DND-41 (cell line): ENCODE measurements at places on chromosomes 7 and 10.
A peak's percentile ranks its signal among the peaks of the same experiment; 100 is the strongest.

DNA sequence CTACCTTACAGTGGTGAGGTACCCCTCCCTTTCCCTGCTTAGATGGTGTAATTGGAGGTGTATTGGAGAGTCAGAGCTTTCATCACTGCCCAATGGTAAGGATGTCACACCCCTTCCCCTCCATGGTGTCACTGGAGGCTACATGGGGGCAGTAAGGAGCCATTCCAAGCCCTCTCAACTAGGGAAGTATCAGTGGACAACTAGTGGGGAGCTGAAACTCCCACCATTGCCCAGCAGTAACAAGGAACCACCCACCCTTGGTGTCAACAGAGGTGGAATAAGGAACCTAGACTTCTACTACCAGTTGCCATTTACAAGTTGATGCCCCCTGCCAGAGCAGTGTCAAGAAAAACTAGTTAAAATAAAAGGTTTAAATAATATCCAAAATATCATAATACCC lies 2.8 kb upstream of the HIBADH start:
- no peak for DNase-seq

GRCh38 chr7:143172354-143172753 lies 10.9 kb upstream of the TAS2R39 start:
- DNase-seq, result no peak

- no peak for DNase-seq
These were observed 249.8 kb downstream of the ARHGAP12 start for GRCh38 chr10:31678575-31679516.

DNA sequence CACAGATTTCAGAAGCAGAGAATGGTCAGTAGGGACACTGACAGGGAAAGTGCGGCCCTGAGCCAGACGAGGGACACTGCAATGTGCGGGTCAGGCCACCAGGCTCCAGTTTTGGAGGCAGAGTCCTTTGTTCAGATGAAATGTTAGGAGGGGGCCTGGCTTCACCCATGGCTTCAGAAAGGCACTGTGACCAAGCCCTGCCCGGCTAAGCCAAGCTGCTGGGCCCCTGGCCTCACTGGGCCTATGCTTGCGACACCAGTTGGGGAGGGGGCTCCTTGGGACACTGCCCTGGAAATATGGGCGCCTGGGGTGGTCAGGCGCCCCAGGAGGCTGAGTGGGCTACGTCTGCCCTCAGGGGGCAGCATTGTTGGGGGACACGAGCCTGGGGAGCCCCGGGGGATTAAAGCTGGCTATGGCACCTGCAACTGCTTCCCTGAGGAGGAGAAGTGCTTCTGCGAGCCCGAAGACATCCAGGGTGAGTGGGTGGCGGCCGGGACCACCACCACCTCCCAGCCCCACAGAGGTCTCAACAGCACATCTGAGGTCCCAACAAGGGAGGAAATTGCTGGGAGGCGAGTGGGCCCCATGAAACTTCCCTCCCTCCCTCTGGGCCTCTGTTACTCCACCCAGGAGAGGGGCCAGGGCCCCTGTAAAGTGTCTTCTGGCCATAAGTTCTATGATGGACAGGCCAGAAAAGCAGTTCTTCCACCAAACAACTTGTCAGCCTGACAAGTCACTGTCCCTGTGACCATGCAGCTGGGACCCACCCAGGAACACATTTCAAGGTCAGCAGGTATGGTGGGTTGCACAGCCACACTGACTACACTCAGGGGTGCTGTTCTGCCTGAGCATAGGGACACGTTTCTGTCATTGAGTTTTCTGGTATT lies 24.8 kb upstream of the CSGALNACT2 start:
- DNase-seq, result no peak

DNA sequence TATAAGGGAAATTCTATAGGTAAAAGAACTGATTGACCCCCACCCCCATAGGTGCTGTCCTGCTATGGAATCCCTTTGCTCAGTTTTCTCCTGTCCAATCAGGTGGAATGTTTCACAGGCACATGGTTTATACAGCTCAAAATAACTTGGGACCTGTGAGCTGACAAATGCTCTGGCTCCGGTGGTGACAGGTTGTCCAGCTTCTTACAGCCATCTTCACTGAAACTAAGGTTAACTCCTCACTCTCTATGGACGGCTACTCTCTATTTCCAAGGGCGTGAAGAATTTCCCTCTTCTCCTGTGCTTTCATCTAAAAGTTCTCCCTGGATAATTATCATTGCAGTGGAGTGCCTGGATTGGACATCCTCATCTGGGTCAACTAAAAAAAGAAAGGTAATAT lies at the start of gene MYPN:
Gene MYPN (plus strand): TSS at position 158 of the 400 bp plus-strand sequence. CDS start 11,951 bp downstream, outside the sequence.
- no peak for DNase-seq

DNA sequence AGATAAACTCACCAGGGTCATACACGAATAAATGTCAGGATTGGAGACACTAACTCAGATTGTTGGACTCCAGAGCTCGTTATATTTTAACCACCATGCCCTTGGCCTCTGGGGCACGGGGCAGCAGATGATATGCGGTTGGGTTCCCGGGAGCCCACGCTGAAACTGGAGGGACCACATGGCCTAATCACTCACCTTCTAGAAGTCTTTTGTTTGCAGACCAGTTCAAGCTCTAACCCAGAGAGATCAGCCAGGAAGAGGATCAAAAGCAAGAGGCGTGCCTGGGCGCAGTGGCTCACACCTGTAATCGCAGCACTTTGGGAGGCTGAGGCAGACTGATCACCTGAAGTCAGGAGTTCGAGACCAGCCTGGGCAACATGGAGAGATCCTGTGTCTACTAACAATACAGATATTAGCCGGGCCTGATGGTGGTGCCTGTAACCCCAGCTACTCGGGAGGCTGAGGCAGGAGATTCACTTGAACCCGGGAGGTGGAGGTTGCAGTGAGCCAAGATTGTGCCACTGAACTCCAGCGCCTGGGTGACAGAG lies 42.6 kb upstream of the ECHDC3 start:
- no peak for DNase-seq

DNA sequence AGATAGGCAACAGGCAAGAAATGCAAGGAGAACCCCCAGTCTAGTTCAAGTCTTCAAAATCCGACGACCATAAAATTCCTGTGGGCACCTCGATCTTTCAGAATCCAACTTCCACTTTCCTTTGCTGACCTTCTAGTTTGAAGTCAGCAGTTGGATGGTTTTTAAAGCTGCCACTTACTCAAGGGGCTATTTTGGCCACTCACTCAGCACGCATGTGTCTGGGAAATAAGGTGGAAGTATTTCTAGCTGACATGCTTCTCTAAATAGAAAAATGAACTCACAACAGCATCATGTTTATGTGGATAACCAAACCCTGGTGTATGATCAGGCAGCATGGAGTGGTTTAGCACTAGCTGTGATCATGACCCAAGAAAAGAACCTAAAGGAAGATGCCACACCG lies at the start of gene NRAP:
Gene NRAP (minus strand): TSS at position 134 of the 400 bp plus-strand sequence. CDS start 159 bp downstream, outside the sequence.
- DNase-seq, result no peak

DNA sequence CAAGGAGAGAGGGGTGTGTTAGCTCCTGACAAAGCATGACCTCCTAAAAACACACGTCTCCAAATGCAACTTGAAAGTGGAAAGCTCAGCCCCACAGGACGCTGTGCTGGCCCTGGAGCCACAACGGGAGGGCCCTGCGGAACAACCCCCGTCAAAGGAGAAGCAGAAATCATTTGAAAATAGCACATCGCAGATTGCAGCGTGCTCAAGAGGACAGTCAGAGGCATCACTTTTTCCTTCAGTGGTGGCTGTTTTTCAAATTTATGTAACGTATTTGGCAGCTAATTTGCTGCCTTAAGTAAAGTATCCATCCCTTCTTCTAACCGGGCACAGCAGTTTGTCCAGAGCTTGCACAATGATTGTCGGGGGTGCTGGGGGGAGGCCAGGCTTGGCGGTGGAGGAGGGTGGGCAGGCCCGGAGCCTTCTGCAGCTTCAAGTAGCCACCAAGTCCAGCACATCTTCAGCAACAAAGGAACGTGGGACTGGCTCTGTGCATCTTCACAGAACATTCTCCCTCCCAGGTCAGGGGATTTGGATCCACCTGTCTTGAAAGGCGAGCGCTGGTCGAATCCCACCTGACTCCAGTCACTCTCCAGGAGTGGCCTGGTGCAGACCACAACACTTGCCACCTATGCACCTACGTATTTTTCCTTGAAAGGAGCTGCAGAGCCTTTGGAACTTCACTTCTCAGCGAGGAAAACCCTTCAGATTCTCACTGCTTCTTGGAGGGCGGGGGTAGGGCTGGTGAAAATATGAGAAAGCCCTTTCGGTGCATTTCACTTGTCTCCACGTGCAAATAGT lies 346.3 kb downstream of the DNAJB6 start:
- peak; percentile 2 for DNase-seq

- DNase-seq, result no peak
These were observed 50.2 kb upstream of the PODXL start for GRCh38 chr7:131606346-131607290.

- no peak for DNase-seq
These were observed 601.1 kb upstream of the FOXK1 start for GRCh38 chr7:4080954-4081353.

GRCh38 chr7:70579397-70580097 lies 552.4 kb upstream of the GALNT17 start:
- no peak for DNase-seq

DNA sequence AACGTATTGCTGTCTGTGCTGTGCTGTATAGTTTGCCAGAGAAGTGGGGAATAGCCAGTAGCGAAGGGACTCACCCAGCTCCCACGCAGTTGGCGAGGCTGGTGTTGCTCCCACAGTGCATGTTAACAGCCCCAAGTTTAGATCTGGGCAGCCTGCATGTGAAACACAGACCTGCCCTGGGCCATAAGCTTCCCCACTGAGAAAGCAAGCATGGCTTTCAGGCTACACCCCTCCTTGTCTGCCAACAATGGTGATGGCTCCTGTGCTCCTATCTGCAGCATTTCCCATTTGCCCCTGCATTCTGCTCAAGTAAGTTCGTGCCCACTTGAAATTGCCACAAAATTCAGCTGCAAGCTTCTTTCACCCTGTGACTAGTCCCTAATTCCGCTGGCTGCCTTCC lies 57.5 kb downstream of the IPMK start:
- no peak for DNase-seq

DNA sequence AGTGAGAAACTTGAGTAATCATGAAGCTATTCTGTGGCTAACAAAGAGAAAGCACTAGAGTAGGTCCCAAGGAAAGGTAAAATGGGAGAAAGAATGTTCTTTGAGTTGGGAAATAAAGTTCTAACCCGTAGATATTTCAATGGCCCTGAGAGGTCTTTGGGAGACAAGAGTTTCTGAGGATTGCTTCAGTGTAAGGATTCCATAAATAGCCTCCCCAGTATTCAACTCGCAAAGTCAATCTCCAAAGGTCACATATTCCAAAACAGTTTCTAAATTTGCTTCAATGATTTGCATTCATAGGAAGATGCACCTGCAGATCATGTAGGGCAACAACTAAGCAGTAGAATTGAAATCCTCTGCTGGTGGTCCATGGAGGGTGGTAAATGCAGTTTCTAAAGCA lies 238.5 kb downstream of the TMEM178B start:
- no peak for DNase-seq

- DNase-seq, result no peak
These were observed 149.2 kb downstream of the CRPPA start for GRCh38 chr7:16271990-16272665.

DNA sequence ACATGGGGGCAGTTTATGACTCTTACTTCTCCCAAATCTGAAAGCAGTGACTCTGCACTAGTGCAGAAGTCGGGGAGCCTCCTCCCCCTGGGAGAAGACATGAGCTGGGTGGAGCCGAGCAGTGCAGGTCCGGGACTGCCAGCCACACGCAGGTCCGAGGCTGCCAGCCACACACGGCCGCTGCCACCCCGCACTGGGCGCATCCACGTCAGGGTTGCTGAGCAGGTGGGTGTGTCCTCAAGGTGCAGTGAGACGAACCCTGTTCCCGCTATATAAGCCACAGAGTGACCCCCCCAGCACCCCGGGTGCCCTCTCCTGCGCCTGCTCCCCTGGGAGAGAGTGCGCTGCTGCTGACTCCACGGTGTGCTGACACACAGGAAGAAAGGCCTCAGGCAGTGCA lies 430.2 kb downstream of the PTPRN2 start:
- no peak for DNase-seq

DNA sequence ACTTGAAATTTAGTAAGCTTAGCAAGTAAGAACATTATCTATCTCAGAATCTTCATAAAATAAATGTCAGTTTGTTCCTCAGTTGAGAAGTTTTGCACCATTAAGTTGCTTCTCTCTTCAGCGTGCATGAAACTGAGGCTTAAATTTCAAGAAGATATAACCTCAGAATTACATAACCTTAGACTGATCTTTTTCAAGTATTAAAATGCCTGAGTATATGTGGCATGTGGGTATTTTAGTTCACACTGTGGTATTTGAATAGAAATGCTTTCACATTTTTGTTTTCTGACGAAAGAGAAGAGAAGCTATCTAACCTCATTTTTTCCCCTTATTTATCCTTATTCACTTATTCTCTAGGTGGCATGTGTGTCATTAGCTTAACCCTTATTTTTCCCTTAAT lies 104.1 kb downstream of the PHF14 start:
- no peak for DNase-seq

DNA sequence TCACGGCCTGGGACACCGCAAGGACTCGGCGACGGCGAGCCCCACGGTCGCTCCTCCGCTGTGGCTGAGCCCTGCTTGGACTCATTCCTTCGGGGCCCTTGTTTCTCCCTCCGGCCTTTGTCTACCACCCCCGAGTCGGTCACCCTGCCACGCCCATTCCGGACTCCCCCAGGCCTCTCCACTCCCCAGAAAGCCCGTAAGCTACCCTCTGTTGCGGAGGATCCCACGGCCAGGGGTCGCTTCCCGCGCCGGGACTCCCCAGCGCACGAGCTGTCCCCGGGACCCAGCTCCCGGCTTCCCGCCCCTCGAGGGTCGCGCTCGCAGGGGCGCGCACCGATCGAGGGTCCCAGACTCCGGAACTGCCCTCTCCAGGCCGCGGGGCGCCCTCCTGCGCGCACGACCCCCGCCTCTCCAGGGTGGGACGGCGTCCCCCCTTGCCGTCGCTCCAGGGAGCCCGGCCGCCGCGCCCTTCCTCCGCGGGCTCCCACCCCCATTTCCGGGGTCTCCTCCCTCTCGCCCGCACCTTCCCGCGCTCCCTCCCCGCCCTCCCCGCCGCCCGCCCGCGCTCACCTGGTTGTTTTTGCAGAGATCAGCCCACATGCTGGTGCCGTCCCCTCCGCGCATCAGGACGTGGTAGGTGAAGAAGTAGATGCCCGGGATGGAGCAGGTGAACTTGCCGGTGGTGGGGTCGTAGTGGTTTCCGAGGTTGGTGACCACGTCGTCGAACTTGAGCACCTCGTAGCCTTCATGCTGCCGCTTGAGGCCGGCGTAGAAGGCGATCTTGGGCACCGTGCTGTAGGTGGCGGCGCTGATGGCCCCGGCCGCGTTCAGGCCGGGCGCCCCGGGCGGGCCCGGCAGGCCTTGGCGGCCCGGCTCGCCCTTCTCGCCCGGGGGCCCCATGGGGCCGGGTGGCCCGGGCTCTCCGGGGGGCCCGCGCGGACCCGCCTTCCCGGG lies 1.5 kb downstream of the C1QL3 start:
- no peak for DNase-seq

GRCh38 chr7:100157334-100158228 lies 942 bp downstream of the TRAPPC14 start:
- DNase-seq, result no peak

GRCh38 chr7:132742189-132742612 lies 165.9 kb upstream of the PLXNA4 start:
- DNase-seq, result no peak
